ENCODE measurements at places on chromosomes 5 and 9.
A peak's percentile ranks its signal among the peaks of the same experiment; 100 is the strongest.

- peak; percentile 45 for DNase-seq
Observed at GRCh38 chr5:9543311-9543920, 2.5 kb downstream of the SEMA5A start.

- no peak for DNase-seq
Observed at GRCh38 chr5:151632524-151632923, 41.4 kb upstream of the FAT2 start.

DNA sequence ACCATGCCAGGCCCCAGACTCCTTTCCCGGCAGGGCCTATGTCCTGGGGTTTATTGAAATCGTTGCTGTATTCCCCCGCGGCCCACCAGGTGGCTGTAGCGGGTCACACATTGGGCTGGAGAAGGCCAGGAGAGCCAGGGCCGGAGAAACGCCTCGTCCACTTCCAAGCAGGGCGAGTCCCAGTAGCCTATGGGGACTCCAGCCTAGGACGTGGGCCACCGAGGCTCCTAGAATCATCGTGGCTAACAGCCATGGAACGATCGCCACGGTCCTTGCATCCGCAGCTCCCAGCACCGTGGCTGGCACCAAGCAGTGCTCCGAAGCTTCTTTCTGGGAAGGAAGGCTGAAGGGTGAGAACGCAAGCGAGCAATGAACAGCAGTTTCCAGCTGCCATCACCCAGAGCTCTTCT, 87.7 kb downstream of the ENTREP1 start:
- DNase-seq: peak; percentile 68

- DNase-seq: no peak
Observed at GRCh38 chr5:154729613-154730012, 25.6 kb upstream of the LARP1 start.

GRCh38 chr5:457195-457961, 14.4 kb downstream of the EXOC3 start:
- DNase-seq: no peak

DNA sequence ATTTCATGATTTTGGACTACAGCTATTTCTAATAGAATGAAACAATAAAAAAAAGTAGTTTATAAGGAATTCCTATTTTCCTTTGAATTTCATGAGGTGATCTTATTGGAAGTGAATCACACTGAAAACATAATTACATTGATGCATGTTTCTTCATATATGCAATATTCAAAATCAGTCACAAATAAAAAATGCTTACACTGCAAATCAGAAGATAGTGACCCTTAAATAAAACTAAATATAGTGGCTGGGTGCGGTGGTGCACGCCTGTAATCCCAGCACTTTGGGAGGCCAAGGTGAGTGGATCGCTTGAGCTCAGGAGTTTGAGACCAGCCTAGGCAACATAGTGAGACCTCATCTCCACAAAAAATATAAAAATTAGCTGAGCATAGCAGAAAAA, 79.5 kb downstream of the CDC14B start:
- DNase-seq: no peak

Measured in ELR (cell line).